ENCODE measurements at places on chromosomes 7 and 10.

DNA sequence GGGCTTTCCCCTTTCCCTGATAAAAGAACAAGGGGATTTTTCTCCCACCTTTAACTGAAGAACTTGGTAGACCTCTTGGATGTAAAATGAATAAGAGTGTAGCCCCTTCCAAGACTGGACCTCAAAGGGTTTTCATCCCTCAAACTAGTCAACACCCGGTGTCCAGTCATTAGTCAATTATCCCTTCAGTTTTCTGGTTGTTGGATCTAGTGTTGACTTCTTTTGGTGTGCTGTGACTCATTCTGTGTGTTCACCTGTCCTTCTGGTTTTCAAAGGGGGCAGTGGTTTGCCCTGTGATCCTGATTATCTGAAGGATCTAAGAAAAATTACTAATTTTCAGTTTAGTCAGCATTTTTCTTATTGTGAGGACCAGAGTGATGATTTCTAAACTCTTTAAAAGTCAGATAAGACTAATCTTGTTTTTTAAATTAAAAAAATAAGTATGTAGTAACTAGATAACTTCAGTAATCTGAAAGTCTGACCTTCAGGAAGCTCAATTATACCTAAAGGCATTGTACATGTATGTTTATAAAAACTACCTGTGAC is 583.5 kb downstream of the CNTNAP2 start:
- no peak for DNase-seq

GRCh38 chr10:77925795-77926565 is 575 bp downstream of the DLG5 start:
- DNase-seq: no peak

DNA sequence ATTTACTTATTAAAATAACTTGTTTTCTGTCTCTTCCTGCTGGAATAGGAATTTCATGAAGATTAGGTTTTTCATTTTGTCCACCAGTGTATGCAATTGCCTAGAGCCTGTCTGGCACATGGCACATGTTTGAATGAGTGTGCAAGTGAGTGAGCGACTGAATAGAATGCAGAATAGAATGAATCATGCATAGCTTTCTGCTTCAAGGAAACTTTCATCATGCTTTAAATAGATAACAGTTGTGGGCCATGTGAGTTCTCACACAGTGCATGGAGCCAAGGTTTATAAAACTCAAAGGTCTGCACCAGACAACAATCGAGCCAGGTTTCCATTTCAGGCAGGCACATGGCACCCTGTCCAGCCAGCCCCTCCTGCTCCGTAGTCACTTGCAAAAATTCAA is 74.2 kb upstream of the HECW1 start:
- DNase-seq: no peak

- no peak for DNase-seq
These were observed 126.3 kb upstream of the CXCL12 start for GRCh38 chr10:44511166-44511565.

GRCh38 chr10:7409732-7410168 is 1.1 kb downstream of the SFMBT2 start:
- no peak for DNase-seq

DNA sequence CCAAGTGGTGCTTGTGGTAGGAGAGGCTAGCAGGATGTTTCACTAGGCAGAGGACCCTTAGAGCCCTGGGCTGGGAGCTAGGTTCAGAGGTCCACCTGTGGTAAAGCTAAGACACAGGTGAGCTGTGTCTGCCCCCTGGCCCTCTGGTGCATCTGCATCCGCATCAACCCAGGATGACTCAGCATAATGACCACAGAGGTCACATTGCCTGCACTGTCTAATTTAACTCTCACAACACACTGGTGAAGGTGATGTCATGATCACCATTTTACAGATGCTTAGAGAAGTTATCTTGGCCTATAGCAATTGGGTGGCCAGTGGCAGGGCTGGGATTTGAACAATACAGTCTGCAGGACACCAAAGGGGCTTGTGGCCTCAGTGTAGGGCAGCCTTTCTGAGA is 33.1 kb downstream of the HABP2 start:
- no peak for DNase-seq

GRCh38 chr7:70598976-70599375 is 533.0 kb upstream of the GALNT17 start:
- no peak for DNase-seq
